MV-4-11 (cell line): ENCODE measurements at places on chromosomes 4 and X.

GRCh38 chr4:76745240-76745639, 152.7 kb downstream of the SOWAHB start:
- DNase-seq = peak; percentile 18

DNA sequence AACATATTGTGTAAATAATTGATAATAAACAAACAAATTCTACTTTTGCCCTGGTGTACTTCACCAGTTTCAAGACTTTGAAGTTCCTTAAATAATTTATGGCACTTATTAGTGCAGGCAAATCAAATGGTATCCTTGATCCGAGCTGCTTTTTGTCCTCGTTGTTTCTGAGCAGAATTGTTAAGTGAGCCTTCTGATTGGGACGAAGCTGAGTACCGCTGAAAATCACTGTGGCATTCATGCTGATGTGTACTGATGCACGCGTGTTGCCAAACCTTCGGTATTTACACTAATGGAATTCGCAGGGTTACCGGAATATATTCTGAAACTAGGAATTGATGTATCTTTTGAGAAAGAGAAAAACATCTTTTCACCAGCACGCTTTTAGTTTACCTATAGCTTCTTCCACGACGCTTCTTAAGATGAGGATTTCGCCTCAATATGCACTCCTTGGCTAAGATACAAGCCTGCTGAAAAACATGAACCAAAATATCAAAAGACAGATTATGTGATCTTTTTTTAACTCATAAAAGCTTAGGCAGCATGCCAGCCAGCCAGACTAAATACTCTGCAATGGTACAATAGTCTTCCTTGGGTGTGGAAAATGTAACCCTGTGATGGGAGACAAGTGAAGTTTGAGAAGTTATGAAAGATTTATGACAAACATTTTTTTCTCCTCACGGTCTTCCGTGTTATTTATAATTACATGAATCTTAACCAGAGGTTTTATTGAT, 48.9 kb upstream of the TENM3 start:
- DNase-seq = no peak

GRCh38 chr4:48162162-48162561, 28.1 kb upstream of the TXK start:
- DNase-seq = no peak

- no peak for DNase-seq
These were observed 2.9 kb upstream of the NSD2 start for GRCh38 chr4:1868293-1868692.

GRCh38 chr4:39924014-39924413, 53.7 kb downstream of the PDS5A start:
- no peak for DNase-seq

GRCh38 chr4:151955721-151956380, 195.0 kb upstream of the GATB start:
- no peak for DNase-seq

GRCh38 chr4:25870081-25870480, 7.3 kb upstream of the SEL1L3 start:
- DNase-seq = no peak

DNA sequence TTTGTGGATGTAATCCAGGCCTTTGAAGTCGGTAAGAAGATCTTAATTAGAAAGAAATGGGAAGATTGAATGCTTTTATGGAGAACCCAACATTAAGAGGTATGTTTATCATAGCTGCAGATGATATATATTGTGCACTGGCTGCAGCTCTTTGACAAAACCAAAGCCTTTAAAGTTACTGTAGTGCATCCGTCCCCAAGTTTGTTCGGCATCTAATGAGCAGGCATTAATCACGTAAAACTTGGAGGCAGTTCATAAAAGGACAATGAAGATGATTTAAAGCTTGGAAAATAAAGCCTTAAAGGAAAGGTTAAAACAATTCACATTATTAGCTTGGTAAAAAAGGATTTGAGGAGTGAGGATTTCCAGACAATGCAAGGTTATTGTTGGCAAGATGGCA, 150.8 kb upstream of the ARX start:
- DNase-seq = no peak

DNA sequence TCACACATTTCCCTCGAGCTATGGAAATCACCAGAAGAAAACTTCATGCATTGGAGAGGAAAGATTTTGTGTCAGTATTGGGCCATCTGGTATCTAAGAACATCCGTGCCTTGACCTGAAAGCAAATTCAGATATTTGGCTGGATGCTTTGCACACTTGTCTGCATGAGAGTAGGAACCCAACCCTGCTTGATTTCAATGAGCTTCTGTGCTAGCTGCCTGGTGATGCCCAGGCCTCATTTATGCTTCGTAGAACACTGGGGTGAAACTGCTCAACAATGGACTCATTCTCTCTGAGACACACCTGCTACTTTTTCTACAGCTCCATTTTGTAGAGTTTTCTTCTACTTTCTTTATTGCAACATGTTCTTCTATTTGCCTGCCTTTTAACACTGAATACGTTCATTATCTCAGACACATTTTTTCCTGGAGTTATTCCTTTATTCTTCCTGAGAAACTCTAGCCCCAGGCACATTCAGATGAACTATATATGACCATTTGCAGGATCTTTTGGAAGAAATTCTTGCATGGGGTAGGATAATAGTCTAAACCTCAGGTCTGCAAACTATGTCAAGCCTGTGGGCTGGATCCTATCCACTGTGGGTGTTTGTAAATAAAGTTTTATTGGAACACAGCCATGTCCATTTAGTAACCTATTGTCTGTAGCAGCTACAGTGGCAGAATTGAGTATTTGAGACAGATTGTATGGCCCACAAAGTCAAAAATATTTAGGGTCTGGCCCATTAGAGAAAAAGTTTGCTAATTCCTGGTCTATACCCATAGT, 83.8 kb upstream of the CLCN4 start:
- DNase-seq = no peak

GRCh38 chr4:139934708-139935195, 219.2 kb downstream of the MAML3 start:
- DNase-seq = no peak

GRCh38 chr4:69156913-69157312, 57.6 kb downstream of the UGT2B11 start:
- DNase-seq = no peak
